ENCODE measurements at places on chromosomes 2 and 18. TPM values are rescaled to one million over a fixed set of nuclear protein-coding genes. Genes with fewer than 3 reads are reported as not detected.

Gene CREG2
- 9.3 TPM for total RNA-seq

Gene SCN9A
- total RNA-seq: 2.2 TPM

Gene CCDC141
- not detected for total RNA-seq

Gene PROC
- total RNA-seq: 5.6 TPM

Gene TWIST2
- total RNA-seq: 12.1 TPM

Gene FAP
- not detected for total RNA-seq

Gene POTEJ
- total RNA-seq: not detected

Gene POTEI
- total RNA-seq: not detected

Gene MAL
- 0.27 TPM for total RNA-seq

Gene SIX2
- total RNA-seq: 2.5 TPM

Gene INPP1
- total RNA-seq: 43.5 TPM

Gene ACVR1C
- total RNA-seq: 0.01 TPM

Gene TLX2
- total RNA-seq: 0.31 TPM

Gene GPR45
- total RNA-seq: not detected

Gene CMPK2
- 0.36 TPM for total RNA-seq

Gene PAX8
- total RNA-seq: 0.60 TPM

Gene FSIP2
- not detected for total RNA-seq

Gene CHRND
- 0.09 TPM for total RNA-seq

Gene RAB6C
- total RNA-seq: not detected

Gene DES
- 0.47 TPM for total RNA-seq

Gene UGT1A10
- total RNA-seq: not detected

Gene TP53I3
- 323 TPM for total RNA-seq

Gene CTLA4
- not detected for total RNA-seq

Gene B3GNT7
- total RNA-seq: 3.0 TPM

Gene CXCR4
- 1.1 TPM for total RNA-seq

Gene NCKAP5
- total RNA-seq: 0.61 TPM

Gene CGREF1
- 8.1 TPM for total RNA-seq

Gene RAX
- total RNA-seq: not detected

Gene ALK
- not detected for total RNA-seq

Gene DYNAP
- total RNA-seq: not detected

Gene ACAA2
- total RNA-seq: 51.6 TPM
